ENCODE measurements at places on chromosomes 12 and 14.

- no peak for DNase-seq
Measured at GRCh38 chr12:76952995-76953394, 74.2 kb upstream of the CSRP2 start.

DNA sequence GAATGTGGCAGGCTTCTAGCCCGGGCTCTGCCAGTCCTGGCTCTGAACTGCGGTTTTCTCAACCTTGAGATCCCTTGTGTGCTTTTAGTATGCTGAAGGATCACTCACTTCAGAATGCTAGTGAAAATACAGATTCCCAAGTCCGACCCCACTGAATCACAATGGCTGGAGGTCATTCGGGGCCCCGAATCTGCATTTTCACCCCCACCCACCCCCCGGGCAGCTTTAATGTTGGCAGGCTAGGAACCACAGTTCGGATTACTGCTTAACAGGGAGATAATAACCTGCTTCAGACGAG lies 573 bp upstream of the SUSD6 start:
- no peak for DNase-seq

DNA sequence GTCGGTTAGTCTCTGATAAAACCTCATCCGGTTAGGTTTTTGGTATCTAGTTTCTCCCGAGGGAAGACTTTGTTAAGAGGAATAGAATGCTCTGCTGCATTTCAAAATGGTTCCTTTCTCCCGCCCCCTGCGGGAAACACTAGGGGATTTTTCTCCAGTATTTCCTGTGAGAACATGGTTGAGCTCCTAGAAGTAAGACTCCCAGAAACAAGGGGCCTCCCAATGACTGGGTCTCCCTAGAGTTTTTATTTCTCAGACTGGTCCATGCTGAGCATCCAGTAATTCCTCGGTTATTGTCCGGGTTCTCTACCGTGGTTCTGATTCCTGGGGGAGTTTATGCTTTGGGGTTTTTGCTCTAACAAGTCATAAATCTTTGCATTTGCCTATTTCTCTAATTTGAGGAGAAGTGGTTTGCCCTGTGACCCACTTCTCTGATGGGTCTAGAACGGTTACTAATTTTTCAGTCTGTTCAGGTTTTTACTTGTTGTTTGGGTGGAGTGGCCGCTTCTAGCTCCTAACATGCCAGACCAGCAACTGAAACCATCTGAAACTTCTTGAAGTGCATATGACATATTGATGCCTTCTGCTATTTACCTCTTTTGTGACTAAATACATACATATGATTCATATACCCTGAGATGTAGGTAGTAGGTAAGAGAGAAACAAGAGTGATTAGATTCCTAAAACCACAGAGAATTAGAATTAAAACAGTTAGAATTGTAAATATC lies 25.1 kb downstream of the TESPA1 start:
- no peak for DNase-seq

DNA sequence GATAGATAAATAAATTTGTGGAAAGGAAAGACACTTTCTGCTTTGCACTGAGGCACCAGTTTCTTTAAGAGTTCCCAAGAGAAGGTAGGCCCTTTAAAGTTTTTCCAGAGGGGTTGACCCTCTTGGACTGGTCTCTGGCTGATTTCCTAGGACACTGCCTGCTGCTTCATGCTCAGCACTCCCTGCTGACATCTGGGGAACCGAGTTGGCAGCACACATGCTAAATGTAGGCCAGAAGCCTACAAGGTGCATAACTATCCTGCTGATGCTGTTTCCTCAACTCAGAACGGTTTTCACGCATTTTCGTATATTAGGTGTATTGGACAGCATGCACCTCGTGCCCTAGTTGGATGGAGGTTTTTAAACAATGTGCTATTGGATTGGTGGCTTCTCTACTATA lies 887.2 kb upstream of the SEL1L start:
- DNase-seq, result no peak

DNA sequence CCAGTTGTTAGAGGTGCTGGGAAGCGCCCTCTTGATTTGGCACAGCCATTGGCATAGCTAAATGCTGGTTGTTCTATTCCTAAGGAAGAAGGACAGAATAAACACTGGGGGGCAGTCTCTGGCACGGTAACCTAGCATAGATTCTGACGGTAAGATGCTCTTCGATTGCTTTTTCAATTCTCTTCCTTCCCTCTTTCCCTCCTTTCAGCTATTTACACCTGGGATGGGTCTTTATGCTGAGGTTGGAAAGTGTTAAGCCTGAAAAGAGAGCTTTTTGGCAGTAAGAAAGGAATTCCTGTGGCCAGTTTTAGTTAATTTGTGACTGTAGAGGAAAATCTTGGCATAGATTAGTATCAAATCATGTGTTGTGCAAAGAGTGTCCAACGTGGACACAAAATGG lies 162.8 kb downstream of the SNAPC1 start:
- DNase-seq, result no peak

DNA sequence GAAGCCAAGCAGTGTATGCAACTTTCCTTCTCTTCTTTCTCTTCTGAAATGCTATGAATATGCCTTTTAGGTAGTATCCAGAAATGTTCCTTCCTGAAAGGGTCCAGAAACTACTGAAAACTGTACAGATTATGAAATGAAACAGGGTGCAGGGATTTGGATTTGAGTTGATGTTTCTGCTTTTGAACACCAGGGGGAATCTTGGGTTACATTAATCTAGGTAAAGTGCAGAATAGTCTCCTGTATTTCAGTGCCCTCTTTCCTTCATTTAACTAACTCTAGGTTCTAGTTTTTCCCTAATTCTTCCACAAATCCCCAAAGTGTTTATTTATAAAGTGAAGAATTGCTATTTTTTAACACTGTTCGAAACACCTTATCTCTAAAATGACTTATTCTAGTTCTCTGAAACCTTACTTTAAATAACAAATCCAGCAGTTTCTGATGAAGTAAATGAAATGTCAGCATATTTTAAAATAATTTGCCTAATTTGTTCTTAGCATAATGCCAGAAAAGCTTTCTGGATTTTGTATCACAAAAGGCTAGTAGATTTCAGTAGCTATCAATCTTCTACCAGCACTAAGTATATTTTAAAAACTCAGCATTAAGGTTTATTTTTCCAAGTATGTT lies 111.9 kb downstream of the LRRK2 start:
- no peak for DNase-seq

GRCh38 chr14:98169170-98169587 lies 1102.8 kb downstream of the BCL11B start:
- no peak for DNase-seq
